ENCODE measurements at places on chromosomes 12 and 14.

- no peak for DNase-seq
Observed at GRCh38 chr14:20482382-20482781, 13.2 kb downstream of the PNP start.

GRCh38 chr12:105706321-105706972 is 376.0 kb downstream of the C12orf75 start:
- peak; percentile 43 for DNase-seq

DNA sequence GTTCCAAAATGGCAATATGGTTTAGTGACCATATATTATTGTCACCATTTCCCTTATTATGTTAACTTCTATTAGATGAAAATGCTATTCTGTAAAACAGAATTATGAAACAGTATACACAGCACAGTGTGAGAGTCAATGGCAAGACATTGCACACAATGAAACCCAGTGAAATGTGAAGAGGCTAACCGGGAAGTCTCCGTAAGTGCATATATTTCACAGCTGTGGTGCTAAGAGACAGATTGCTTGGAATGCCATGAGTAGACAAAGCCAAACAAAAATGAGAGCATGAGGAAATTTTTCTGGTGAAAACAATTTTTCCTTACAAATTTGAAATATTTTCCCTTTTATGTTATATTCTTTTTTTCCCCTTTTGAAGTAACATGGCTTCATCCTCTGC is 49.4 kb downstream of the DYRK2 start:
- DNase-seq: no peak

GRCh38 chr12:73424484-73424883 is 1113.2 kb upstream of the ATXN7L3B start:
- DNase-seq: no peak

DNA sequence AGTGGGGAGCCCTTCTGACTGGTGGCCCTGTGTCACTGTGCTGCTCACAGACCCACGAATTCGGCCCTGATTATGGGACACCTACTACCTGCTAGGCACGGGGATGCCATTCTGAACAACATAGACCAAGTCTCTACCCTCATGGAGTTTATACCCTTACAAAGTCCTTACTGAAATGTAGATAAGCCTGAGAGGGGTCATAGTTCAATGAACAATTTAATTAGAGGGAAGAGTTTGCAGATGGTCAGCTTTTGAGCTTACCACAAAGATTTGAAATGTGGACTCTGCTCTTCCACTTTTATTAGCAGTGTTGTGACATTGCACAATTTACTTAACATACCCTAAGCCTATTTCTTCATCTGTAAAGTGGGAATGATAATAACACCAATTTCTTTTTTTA is 161.1 kb downstream of the MYRFL start:
- DNase-seq: no peak

All from smooth muscle cell of the brain vasculature (primary cell).